Stimulated activated CD4-positive, alpha-beta T cell treated with anti-CD3 and anti-CD28 coated beads, TNF-alpha, amount 100 ng/mL, for 4 hours (primary cell): ENCODE measurements at places on chromosomes 4 and X.

GRCh38 chr4:125961626-125962025 lies 646.9 kb downstream of the FAT4 start:
- DNase-seq = no peak

- no peak for DNase-seq
These were observed 1.9 kb downstream of the MAGEB1 start for GRCh38 chrX:30248854-30249253.

DNA sequence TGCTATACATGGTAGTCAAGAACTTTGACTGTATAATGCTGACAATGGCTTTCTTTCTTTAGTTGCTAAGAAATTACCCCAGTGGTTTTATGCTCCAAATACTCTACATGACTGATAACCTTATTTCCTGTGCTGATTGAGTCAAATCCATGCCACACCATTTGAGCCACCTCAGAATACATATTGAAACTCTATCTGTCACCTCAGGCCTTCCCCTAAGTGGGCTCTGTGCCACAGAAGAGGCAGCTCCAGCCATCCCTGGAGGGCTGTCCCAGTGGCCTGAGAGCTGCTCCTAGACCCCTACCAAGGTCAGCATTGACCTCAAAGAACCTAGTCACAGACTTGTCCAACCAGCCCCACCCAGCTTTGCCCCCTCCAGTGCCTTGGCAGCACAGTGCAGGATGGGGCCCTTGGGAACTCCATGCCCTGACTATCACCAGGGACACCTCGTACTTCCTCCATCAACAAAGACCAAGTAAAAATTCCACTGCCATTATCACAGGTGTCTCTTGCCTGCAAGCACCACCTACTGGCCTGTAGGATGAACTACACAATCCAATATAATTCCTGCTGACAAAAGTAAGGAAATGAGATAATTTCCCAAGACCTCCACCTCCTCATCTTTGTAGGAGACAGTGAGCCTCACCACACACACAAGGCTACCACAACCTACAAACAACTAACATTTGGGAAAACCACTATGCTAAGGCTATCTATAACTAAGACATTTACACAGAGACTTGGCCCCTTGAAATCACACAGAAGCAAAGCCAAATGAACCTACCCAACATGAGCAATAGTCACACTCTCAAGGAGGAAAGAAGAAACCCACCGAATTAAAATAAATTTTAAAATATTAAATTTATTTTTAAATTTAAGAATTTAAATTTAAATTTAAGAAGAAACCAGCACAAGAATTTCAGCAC lies 239.9 kb downstream of the NKX6-1 start:
- no peak for DNase-seq

DNA sequence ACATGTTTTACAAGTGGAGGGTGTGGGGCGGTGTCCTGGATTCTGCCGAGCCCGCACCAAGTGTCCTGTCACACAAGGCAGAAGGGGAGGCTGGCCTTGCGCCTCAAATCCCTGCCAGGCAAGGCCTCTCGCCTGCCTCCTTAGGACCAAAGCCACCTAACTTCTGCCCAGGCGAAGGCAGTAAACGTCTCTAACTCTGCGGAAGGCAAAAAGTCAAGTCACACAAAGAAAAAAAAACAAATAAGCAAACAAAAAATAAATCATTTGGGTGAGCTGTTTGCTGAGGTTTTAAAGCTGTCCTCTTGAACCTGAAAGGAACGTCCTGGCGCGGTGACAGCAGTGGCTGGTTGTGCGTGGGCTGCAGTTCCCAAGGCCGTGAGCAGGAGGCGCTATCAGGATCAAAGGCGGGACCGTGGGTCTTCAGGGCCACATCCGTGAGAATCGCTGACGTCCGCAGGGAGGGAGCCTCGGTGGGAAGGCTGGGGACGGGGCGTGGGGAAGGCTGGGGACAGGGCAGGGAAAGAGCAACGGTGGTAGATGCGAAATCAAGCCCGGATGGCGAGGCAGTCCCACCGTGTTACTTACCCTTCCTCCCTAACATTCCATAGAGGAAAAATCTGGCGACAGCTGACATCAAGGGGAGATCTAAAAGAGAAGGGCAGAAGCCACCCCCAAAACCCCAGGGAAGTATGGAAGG lies 99.1 kb downstream of the TRAPPC11 start:
- DNase-seq = no peak

DNA sequence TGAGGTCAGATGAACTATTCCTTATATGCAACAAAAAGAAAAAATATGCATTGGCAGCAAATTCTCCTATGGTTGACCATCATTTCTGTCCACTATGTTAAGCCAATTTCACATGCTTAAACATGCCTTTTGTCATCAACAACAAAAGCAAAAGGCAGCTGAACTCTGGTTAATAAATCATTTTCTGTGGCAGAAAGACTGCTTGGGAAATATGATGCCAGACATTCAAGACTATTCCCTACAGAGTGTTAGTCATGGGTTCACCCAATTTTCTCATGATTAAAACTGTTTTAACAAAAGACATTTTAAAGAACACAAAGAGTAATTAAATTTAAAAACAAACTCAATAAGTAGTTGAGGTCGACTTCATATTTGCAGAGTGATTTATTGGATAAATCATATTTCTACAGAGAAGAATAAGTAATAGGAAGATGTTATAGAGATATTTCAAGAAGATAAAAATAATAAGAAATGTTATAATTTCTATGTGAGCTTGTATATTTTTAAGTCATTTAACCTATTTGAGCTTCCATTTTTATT lies 890.6 kb downstream of the STPG2 start:
- DNase-seq = no peak

DNA sequence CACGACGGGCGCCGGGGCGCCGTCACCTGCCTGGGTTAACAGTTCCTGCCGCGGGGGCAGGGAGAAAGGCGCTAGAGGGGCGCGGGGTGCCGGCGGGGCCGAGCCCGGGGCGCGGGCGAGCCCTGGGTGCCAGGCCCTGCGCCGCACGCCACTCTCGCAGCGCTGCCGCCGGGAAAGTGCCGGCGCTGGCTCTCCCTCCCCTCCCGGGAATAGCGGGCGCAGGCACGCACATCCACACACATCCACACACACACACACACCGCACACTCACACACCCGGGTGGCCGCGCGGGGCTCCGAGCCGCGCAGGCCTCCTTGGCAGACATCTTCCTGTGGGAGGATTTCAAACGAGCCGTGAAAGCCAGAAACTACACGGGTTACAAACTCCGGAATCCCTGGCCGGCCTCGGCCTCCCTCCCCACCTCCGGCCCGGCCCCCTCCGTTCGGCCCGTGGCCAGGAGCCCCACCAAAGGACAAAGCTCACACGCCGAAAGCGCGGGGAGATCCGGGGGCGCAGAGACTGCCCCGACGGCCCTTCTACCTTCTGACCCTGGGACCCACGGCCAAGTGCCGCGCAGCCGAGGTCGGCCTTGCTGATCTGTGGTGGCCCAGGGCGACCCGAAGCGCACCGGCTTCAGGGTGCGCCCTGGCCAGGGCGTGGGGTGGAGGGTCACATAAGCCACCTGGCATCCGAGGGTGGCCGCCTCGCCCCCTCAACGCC lies 92.3 kb downstream of the BCOR start:
- DNase-seq = no peak

DNA sequence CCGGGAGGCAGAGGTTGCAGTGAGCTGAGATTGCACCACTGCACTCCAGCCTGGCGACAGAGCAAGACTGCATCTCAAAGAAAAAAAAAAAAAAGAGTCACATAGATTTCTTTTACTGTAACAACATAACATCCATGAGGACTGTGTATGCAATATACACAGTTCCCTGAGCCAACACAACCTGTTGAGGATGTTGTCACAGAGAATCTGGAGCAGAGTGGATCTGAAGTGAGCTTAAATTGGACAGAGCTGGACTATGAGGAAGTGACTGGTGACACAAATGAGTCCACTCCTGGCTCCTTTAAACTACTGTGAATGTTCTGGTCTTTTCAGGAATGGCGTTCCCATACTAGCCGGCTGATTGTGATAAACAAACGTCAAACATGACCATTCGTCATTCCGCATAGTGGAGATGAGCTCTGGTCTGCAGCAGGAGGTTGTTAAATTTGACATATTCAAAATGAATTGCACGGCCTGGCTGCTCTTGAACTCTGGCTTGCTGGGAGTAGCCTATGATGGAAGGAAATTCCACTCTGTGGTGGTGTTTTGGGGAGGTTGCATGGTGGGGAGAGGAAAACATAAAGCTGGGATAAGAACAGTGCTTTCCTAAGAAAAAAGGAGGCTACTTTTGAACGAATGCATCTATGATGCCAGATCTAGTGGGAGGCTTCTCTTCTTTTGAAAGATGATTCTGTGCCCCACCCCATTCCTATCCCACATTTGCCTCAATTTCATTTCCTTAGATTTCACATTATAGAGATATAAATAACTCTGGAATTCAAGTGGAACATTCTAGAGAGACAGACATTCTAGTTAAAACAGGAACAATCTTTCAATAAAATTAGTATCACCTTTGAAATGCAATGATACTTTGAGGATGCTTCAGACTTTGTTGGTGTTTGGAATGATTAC lies 149.5 kb downstream of the SHROOM3 start:
- DNase-seq = no peak

- DNase-seq = no peak
These were observed 52.6 kb upstream of the PAGE1 start for GRCh38 chrX:49748211-49748956.

- DNase-seq = no peak
These were observed 351.9 kb downstream of the FAT4 start for GRCh38 chr4:125666635-125667034.

DNA sequence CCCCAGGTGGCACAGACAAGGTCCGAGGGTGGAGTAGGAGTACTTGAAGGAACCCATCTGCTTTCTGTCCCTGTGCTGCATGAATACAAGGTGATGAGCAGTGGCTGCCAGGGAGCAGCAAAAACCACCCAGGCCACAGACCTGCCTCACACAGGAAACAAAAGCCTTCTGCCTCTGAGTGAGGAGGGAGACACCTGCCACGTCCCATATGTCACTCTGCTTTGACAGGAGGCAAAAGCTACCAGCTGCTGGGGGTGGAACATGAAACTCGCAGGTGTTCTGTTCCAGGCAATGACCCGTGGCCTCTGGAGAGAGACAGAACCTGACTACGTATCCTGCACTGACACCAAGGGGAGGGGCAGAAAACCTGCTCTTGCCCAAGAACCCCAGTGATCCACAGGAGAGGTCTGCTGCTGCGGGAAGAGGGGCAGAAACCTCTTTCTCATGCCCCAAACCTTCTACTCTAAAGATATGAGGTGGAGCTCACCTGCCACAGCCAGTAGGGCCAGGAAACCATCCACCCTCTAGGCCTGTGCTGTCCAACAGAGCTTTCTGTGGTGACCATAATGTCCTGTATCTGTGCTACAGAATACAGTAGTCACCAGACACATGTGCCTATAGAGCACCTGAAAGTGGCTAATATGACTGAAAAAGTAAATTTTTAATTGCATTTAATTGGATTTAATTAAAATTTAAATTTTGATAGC lies 172.9 kb downstream of the PRDM5 start:
- no peak for DNase-seq

GRCh38 chr4:41509451-41509866 lies 28.5 kb upstream of the LIMCH1 start:
- no peak for DNase-seq

DNA sequence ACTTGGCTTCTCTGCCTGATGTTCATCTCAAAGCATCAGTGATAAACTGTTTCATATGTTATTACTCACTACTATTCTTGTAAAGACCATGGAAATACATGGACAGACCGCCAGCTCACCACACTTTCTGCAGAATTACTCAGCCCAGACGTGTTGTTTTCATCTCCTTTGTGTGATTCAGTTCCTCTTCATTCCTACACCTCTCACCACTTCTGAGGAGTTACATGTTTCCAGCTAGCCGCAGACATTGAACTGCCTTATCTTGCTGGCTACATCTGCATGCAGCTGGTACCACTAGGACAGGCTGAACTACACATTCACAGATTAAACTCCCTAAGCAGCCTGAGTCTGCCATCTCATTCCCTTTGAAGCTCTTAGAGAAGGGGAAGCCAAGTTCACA lies 443.2 kb upstream of the FGF16 start:
- no peak for DNase-seq

GRCh38 chr4:175407926-175408325 lies 404.1 kb downstream of the GPM6A start:
- no peak for DNase-seq

- DNase-seq = no peak
These were observed 193.1 kb downstream of the LDB2 start for GRCh38 chr4:16705341-16705740.
